Panc1 (cell line): ENCODE measurements at places on chromosomes 5 and 9. TPM values are rescaled to one million over a fixed set of nuclear protein-coding genes. Genes with fewer than 3 reads are reported as not detected.

The ARL15 gene
- total RNA-seq = 16.5 TPM

The TTC16 gene
- 0.05 TPM for total RNA-seq

The ANKRD34B gene
- 0.10 TPM for total RNA-seq

The ARHGEF28 gene
- total RNA-seq = 34.8 TPM
